ENCODE measurements at places on chromosomes 7 and 10.

DNA sequence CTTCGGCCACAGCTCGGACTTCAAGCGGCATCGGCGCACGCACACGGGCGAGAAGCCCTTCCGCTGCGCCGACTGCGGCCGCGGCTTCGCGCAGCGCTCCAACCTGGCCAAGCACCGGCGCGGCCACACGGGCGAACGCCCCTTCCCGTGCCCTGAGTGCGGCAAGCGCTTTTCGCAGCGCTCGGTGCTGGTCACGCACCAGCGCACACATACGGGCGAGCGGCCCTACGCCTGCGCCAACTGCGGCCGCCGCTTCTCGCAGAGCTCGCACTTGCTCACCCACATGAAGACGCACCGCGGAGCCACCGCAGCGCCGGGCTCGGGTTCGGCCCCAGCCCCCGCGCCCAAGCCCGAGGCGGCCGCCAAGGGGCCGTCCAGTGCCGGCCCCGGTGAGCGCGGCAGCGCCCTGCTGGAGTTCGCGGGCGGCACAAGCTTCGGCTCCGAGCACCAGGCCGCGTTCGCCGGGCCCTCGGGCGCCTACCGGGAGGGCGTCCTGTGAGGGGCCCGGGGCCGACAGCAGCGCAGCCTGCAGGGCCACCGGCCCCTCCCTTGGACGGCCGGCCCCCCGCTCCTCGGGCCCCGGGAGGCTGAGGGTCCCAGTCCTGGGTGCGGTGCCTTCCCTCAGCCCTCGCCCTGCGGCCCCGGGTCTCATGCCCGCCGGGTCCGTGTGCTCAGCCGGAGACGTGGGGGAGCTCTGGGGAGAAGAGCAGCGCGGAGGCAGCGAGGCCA is 17.2 kb downstream of the ZNF316 start:
- DNase-seq, result no peak

DNA sequence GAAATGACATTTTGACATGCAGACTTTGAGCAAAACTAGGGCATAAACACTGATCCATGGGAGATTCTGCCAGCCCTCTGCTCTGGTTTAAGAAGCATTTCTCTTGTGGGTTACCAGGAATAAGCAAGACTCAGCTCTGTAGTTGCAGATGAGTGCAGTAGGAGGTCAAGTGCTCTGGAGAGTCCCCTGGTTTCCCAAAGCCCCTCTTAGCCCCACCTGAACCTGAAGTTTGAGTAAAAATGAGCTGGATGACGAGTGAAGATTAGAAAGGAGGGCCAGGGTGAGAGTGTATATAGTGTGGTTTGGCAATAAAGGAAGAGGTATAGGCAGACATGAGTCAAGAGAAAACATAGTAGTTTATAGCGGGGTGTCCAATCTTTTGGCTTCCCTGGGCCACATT is 220.3 kb downstream of the ARL4A start:
- no peak for DNase-seq

DNA sequence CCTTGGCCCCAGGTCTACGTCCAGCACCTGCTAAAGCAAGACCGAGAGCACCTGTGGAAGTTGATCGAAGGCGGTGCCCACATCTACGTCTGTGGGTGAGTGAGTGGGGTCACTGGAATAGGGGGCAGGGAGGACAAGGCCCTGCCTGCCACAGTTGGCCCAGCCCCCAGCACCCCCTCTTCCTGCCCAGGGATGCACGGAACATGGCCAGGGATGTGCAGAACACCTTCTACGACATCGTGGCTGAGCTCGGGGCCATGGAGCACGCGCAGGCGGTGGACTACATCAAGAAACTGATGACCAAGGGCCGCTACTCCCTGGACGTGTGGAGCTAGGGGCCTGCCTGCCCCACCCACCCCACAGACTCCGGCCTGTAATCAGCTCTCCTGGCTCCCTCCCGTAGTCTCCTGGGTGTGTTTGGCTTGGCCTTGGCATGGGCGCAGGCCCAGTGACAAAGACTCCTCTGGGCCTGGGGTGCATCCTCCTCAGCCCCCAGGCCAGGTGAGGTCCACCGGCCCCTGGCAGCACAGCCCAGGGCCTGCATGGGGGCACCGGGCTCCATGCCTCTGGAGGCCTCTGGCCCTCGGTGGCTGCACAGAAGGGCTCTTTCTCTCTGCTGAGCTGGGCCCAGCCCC is 8.1 kb downstream of the TMEM120A start:
- no peak for DNase-seq

GRCh38 chr10:122884166-122884565 is 4.8 kb upstream of the FAM24B start:
- no peak for DNase-seq

DNA sequence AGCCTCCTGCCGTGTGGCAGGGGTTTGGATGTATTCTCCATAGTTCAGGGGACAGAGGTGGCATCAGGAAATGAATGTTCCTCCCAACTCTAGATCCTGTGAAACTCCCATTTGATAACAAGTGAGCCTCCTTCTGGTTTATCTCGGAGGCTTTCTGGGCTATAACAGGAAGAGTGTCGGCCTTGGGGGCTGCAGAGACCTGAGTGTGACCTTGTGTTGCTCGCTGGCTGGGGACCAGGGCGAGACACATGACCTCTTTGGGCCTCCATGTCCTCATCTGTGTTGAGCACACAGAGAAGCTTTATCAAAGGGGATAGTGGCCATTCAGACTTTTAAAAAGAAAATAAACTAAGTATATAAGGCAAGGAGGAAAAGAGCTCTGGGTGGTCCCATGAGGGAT is 78.0 kb upstream of the SMNDC1 start:
- no peak for DNase-seq

- DNase-seq, result no peak
Observed at GRCh38 chr10:28991333-28992270, 297.3 kb upstream of the LYZL1 start.

DNA sequence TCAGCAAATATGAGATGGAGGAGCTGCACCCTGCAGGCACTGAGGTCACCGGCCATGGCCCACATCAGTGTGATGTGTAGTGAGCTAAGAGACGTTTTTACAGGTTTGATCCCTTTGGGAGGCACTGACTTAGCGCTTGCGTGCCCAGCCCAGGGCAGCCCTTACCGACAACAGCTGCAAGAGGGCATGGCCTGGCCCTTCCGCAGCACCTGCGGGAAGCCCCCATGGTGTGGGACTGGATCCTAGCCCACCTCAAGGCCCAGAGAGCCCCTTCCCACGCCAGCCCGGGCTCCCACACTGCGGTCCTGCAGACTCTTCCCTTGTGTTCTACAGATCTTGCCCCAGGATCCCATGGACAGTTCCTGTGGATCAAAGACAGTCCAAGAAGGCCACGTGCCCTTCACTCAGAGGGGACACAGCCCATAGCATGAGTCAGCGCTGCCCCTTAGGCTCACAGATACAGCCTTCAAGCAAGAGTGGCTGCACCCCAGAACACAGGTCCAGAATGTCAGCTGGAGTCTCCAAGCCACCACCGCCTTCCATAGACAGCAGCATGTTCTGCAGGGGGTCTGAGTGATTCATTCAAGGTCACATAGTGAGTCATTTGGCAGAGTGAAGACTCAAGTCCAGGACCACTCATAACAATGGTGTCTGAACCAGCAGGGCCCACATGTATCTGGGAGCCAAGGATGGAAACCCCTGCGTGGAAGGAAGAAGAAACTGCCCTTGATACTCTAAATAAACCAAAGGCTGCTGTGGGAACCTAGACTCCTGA is 25.4 kb downstream of the TLL2 start:
- no peak for DNase-seq

- DNase-seq, result no peak
Observed at GRCh38 chr10:128147669-128148068, 21.4 kb upstream of the MKI67 start.

DNA sequence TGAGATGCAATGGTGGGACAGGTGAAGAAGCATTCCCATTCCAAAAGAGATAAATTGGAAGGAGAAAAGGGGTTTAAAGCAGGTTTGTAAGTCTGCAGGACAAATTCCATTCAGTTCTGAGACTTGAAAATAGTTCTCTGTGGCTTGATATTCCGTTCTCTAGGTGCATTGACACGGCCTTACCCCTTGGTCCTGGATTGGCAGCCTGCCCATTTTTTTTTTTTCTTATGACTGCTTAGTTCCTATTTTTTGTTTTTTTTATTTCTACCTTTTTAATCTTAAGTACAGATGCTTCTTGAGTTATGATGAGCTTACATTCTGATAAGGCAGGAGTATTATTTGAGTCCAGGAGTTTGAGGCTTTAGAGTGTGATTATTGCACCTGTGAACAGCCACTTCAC is 70.6 kb downstream of the MLLT10 start:
- no peak for DNase-seq

GRCh38 chr10:72014197-72014596 is 50.0 kb downstream of the CHST3 start:
- no peak for DNase-seq

- DNase-seq, result no peak
Observed at GRCh38 chr7:124106575-124106974, 73.7 kb upstream of the TMEM229A start.

All from anterior cingulate cortex (tissue), 58 donors.